ENCODE measurements at places on chromosomes 11 and 22.

- DNase-seq: peak; percentile 91
These were observed 28.9 kb downstream of the MFNG start for GRCh38 chr22:37457093-37457893.

GRCh38 chr11:68503792-68504191 lies 43.2 kb downstream of the PPP6R3 start:
- DNase-seq: no peak

GRCh38 chr11:133966921-133967598 lies 10.3 kb upstream of the IGSF9B start:
- DNase-seq: peak; percentile 38

DNA sequence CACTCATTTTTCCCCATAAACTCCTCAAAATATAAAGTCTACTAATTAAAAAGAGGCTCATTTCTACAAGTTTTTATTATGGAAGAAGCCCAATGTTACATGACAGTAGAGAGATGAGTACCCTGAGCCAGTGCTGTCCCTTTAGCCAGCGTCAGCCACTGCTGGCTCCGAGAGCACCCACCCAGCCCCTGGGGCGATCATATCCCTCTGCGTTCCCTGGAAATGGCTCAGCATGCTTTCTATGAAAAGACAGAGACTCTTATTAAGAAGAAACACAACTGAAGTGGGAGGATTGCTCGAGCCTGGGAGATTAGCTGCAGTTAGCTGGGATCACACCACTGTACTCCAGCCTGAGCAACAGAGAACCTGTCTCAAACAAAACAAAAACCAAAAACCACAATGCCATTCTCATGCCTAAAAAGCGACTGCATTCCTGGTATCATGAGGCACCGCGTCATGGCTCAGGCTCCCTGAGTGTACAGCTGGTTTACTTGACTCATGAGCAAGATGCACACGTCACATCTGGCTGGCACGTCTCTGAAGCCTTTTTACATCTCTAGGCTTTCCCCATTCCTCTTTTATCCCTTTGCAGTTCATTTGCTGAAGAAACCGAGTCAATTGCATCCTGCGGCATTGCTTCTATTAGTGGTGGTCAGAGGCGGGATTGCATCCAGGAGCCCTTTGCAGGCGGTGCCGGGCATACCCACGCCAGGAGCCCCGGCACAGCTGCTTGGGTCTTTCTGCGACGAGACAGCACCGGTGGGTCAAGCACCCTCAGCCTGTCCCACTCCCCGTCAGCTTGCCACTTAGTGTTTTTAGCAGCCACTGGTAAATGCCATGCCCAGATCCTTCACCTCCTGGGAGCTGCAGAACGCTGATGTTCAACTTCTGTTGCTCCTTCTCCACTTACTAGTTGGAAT lies 119.9 kb downstream of the CTTN start:
- DNase-seq: no peak

DNA sequence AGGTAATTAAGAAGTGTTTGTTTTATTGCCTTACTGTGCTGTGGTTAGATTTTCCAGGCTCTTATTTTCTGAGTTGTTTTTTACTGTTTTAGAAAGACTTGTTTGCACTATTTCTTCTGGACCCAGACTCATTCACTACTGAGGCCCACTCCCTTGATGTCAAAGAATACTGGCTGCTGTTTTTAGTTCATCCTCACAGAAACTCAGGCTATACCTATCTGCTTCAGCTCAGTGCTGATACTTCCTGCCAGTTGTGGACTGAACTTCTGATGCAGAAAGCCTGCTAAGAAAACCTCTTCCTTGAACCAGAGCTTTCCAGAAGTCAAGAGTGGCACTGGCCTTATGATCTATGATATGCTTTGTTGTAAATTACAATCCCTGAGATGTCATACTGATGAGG lies 15.9 kb upstream of the PIK3IP1 start:
- DNase-seq: no peak

GRCh38 chr11:85941380-85941973 lies 86.3 kb downstream of the CCDC83 start:
- peak; percentile 40 for DNase-seq

GRCh38 chr11:20362481-20362880 lies 1.0 kb upstream of the HTATIP2 start:
- no peak for DNase-seq

GRCh38 chr11:69447786-69448185 lies 33.7 kb upstream of the LINC01488 start:
- DNase-seq: peak; percentile 53

DNA sequence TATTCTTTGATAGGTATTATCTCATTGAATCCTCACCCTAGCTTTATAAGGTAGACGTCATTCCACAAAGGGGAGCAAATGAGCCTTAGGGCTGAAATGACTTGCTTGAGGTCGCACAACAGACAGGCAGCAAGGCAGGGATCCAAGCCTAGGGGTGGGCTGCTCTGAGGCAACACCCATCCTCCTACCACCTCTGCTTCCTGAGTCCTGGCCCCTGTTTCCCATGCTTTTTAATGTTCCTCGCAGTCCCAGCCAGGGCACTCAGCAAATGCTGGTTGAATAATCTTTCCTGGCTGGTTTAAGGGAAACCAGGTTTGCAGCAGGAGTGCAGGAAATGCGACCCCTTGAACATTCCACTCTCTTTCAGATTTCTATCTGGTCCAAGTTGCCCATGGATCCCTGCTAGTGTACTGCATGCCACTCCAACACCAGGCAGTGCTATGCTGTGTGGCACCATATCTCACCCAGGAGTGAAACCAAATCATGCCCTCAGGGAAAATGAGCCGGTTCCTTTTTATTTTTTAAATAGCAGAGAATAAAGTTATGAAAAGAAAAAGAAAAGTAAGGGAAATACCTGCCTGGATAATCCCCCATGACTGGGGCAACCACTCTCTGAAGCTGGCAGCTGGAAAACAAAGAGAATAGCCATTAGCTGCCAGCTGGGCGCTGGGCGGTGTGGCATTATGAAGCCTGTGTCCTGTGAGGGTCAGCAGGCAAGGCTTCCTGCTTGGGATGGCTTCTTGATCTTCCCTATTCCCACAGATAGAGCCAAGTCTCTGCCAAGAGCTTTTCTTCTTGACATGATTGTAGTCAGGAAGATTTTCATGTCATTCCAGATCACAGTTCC lies 21.8 kb downstream of the MICAL2 start:
- DNase-seq: no peak

- DNase-seq: no peak
These were observed 14.4 kb downstream of the DCDC1 start for GRCh38 chr11:31355131-31355530.

GRCh38 chr11:12698048-12698447 lies 23.8 kb downstream of the TEAD1 start:
- no peak for DNase-seq

GRCh38 chr22:31950226-31950625 lies 5.9 kb downstream of the YWHAH start:
- no peak for DNase-seq

DNA sequence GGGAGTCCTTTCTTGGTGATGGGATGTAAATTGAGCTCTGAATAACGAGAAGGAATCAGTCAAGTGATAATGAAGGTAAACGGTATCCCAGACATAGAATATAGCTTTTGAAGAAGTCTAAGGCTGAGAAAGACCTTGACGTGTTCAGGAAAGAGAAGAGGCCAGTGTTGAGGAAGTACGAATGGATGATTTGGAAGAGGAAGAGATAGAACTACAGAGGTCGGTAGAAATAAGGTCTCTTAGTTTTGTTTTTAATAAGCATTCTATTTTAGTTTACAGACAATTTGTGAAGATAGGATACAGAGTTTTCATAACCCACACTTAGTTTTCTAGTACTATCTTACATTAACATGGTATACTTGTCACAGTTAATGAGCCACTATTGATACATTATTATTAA lies 1598.1 kb downstream of the FAM181B start:
- no peak for DNase-seq

GRCh38 chr11:12600829-12601228 lies 73.4 kb upstream of the TEAD1 start:
- DNase-seq: no peak

DNA sequence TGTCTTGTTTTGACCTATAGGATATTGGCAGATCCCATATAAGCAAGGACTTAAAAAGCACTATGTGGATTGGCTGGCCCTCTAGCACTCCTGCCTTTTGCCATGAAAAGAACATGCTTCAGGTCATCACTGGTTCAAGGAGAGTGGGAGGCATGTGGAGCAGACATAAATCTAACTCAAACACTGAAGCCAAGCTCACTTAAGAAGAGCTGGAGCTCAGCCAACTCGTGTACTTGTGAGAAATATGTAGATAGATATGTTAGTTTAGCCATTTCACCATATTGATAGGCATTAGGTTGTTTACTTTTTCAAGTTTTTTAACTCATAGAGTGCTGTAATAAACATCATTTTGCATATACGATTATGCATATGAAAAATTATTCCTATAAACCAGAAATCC lies 19.9 kb upstream of the BBOX1 start:
- peak; percentile 74 for DNase-seq

DNA sequence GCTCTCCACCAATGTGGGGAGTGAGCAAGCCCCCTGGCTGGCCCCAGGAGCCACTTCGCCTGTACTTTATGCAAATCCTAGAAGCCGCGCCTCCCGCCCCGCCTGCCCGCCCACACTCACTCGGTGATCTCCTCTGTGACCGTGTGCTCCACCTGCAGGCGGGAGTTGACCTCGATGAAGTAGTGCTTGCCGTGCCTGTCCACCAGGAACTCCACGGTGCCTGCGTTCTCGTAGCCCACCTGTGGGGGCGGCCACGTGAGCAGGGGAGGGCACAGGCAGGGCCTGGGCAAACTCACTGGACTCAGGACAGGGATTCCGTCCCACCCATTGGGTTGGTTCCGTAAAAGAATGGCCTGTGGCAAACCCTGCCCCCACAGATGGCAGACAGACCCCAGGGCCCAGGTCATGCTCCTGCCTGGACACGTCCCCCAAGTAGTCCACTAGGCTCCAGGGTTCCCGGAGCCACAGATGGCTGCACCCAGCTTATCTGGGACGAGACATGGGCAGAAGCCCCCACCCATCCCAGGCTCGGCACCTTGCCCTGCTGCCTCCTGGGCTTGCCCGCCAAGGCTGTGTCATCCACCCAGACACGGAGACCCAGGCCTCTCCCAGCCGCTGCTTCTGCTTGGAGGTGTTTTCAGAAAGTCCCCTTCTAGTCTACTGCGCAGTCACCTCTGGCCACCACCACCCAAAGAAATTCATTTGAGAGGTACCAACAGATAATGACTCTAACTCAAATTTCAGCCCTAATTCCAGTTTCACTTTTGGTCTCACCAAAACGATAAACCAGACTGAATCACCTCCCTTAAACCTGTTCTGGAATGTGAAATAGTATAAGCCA lies 12.1 kb downstream of the LRFN4 start:
- peak; percentile 85 for DNase-seq

- peak; percentile 65 for DNase-seq
These were observed 2.4 kb upstream of the IFITM2 start for GRCh38 chr11:304915-305843.

- DNase-seq: no peak
These were observed 53.2 kb downstream of the FAM76B start for GRCh38 chr11:95736355-95736754.
